ENCODE measurements at places on chromosomes 4 and X.

DNA sequence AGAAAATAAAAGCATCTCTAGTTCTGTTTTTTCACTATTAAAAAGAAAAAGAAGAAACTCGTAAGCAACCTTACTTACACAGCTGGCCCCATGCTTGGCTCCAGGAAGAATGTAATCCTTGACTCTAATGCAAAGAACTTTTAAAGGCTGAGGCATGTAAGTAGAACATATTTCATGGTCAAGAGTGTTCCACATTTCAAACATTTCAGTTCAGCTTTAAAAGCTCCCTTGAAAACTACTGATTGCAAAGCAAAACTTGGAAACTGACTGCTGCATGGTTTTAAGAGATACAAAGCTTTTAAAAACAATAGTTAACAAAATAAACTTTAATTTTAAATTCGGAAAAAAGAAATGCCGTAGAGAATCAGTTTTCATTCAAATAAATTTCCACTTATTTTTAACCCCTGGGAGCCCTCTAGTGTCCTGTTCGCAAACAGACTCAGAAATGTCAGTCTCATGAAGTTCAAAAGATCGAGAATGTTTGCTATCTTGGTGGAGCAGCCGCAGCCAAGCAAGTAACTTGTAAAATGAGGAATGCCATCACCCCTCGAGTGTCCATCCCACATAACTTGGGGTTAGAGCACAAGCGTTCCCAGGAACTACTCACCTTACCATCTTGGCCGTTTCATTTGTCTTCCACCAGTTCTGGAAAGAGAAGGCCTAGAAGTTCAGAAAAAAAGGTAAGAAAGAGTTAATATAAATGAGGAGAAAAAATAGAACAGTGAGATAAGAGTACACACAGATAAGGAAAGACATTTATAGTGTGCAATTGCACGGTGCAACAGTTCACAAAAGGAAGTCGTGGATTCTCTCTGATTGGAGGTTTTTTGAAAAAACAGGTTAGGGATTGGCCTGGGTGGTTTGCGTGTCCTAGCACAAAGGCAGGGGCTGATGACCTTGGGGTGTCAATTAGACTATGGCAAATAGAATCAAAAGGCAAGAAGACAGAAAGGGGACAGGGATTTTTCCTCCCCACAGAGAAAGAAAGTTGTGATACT lies at the start of gene GASK1B:
TSS of gene GASK1B (minus strand) at position 765 of the 998 bp plus-strand sequence. CDS start 1,650 bp downstream, outside the sequence.
- DNase-seq = no peak

GRCh38 chr4:41866799-41867677 lies 68.2 kb upstream of the TMEM33 start:
- DNase-seq = no peak

DNA sequence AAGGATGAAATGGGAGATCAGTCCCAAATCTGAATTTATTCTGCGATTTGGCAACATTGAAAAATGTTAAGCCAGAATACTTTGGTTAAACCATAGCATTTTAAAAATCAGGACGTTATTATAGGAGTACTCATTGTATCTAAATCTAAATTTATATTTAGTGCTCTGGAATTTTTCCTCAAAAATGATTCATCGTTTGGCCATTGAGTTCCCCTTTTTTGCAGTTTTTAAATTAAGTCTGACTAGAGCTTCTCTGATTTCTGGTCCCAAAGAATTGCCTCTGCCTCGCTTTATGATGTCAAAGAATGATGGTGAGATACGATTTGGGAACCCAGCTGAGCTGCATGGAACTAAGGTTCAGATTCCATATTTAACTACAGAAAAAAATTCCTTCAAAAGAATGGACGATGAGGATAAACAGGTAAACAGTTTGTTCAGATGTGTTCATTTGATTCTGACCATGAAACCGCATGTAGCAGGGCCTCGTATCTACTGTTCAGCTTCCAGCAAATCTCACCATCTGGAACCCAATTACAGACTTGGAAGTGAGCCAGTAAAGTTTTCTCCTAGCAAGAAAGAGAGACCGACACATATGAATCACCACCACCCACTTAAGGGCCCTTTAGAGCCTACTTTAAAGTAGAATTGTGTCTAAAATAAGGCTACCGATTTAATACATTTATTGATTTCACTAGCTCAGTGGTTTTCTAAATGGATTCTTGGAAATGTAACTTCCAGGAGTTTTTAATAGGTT lies 75.6 kb downstream of the REPS2 start:
- DNase-seq = no peak

- DNase-seq = no peak
These were observed 15.3 kb downstream of the COQ2 start for GRCh38 chr4:83269256-83269655.

GRCh38 chrX:19857131-19857530 lies 30.3 kb downstream of the SH3KBP1 start:
- no peak for DNase-seq

DNA sequence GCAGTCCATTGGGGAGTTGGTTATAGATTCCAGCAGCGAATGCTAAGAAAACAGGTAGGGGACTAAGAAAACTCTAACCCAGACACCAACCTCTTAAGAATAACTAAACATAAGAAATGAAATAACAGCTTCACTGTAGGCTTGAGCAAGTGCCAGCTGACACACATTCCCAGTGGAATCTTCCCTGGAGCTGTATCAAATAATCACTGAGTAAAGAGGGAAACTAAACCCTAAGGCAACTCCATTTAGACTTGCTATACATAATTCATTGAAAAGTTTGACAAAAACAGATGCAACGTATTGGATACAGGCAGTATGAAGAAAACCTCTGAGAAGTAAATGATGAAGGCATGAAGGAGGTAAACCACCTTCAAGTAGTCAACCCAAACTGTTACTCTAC lies 293.5 kb downstream of the OPHN1 start:
- no peak for DNase-seq

DNA sequence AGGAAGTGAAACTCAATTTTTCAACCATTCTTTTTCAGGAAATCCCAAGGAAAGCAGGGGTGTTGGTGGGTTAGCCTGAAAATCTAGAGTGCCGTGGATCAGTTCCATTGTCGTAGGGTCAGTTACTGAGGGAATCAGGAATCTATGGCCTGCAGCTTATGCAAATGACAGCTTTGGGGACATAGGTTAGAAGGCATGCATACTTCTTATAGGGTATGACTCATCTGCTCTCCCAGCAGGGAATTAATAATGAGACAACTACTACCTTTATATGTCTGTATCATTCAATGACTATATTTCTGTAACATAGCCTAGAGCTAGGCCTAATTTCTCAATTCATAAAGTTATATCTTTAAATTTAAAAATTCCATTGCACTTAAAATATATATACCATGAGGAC lies 36.6 kb downstream of the ZNF41 start:
- DNase-seq = no peak

DNA sequence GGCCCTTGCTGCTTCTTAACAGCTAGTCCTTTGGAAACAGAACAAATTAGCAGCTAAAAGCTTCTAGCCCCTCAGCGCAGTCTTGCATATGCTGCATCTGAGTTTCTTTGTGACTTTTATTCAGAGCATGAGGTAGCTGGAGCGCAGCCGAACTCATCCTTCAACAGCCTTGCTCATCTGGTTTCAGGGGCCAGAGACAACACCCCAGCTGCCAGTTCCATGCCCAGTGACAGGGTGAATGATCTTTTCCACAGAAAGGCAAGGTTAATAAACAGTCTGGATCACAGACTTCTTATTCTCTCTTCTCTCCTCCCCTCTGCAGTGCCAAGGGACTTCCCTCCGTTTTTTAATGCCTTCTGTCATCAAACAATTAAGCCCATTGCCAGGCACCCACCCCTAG lies 216.6 kb upstream of the INTU start:
- DNase-seq = no peak

DNA sequence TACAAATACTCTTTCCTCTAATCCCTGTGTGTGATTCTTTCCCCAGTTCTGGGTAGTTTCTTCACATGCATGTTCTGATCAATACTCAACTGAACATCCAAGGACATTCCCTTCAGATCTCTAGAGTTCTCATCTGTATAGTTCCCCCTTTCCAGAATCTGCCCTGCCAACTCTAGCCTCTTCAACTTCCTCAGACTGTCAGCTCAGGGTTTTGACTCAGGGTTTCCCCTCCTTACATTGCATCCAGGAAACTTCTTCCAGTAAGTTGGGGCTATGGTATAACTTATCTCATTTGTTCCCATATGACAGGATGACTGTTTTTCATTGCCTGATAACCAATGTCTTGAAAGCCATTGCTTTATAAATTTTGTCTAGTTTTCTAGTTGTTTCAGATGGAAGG lies 14.2 kb upstream of the ANKRD17 start:
- DNase-seq = no peak

DNA sequence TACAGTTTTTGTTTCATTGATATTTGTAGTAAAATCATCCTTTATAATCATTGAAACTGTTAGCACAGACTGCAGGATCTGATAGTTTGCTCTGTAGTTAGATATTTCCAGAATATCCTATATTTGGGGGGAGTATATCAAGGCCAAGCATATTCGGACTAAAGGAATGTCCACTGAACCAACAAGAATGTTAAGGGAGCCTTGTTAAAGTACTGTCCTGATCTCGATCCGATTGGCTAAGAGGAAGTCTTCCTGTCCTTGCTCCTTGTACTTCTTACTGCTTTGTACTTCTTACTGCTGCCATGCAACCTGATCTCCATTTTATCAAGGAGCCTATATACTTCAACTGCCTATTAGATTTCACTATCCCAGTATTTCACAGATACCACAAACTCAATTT lies 449.3 kb downstream of the RPA4 start:
- no peak for DNase-seq

DNA sequence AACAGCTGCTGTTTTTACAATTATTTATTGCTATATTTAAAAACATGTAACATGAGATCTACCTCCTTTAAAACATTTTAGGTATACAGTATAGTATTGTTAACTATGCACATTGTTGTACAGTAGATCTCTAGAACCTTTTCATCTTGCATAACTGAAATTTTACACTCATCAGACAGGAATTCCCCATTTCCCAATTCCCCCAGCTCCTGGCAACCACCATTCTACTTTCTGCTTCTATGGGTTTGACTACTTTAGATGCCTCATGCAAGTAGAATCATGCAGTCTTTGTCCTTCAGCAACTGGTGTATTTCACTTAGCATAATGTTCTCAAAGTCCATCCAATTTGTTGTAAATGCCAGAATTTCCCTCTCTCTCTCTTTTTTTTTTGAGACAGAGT lies 9.7 kb upstream of the LSM6 start:
- DNase-seq = no peak

GRCh38 chrX:50066318-50066937 lies 134.4 kb downstream of the AKAP4 start:
- no peak for DNase-seq

- DNase-seq = no peak
These were observed 44.8 kb downstream of the ACOX3 start for GRCh38 chr4:8395504-8396296.

DNA sequence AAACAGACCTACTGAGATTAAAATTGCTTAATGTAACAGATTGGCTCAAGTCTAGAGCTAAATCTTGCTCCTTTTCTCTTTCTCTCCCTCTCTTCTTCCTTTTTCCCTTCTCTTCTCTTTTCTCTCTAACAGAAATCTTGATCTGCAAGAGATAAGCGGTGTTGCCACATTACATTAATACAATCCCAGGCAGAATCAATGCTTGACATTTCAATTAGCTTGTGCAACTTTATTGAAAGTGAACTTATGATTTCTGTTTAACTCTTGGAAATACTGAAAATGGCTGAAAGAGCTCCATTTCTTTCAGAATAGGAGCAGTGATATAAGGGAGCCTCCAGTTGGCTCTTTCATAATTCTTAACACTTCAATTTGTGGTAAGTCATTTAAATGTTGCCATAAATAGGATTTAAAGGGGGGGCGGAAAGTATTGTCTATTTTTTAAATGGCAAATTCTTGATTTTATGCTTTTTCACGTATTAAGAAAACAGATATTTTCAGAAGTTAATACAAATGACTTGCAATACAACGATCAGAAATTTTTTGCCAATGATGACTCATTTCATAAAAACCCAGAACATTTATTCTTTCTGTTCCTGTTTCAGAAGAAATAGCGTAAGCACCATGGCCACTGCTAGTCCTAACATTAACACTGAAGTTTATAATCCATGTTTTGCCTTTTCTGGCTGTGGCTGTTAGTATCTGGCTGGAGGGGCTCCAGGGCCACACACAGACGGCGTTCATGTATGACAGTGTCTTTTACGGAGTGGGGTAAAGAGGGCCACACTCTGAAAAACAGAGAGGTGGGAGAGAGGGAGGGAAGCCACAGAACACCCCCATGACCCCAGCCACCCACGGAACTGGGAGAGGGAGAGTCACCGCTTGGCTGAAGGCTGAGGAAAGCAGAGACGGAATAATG lies 115.7 kb upstream of the FAT1 start:
- no peak for DNase-seq

GRCh38 chr4:1368421-1369090 lies 21.5 kb downstream of the UVSSA start:
- DNase-seq = no peak

DNA sequence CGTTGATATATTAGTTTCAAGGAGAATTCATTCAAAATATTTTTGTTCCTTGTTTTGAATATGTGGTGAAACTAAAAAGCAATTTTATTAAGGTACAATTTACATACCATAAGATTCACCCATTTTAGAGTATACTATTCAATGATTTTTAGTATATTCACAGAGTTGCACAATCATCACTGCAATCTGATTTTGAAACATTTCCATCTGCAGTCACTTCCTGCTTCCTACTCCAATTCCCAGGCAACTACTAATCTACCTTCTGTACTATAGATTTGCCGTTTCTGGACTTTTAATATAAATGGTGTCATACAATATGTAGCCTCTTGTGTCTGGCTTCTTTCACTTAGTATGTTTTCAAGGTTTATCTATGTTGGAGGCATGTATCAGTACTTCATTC lies 71.3 kb downstream of the SLC9A7 start:
- no peak for DNase-seq

DNA sequence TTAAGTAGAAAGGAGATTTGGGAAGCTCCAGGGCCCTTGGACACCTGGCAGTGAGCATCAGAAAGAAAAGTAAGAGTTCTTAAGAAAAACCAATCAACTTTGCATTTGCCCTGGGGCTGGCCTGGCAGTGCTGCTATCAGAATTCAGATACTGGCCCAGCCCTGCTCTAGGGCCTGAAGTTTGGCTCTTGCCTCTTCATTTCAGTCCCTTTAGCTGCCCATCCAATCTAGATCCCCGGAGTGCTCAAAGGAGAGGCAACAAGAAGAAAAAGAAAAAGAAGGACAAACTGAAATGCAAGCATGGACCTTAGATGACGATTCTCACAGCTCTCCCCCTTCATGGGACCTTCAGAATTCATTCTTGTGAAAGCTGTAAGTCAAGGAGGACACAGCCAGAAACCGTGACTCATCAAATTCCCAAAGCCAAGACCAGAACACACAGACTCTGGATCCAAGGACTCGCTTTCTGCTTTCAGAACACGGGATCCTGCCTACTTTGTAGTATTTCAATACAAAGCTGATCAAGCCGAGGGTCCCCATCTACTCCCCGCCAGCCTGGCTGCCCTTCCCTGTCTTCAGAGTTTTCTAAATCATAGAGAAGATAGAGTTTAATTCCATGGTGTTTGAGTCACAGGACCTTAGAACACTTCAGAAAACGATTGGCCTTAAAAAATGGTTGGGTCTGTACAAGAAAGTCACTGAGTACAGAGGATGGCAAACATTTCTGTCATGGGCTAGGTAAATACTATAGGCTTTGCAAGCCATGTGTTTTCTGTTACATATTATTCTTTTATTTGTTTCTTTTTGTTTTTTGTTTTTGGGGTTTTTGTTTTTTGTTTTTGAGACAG lies 103.7 kb downstream of the RBM47 start:
- no peak for DNase-seq

Data from activated T-cell treated with anti-CD3 and anti-CD28 coated beads, Interleukin-2, amount 50 U/mL, for 4 hours (primary cell).